IMR-90 (cell line): ENCODE measurements at places on chromosomes 7 and 10. TPM values are rescaled to one million over a fixed set of nuclear protein-coding genes. Genes with fewer than 3 reads are reported as not detected.

DNA sequence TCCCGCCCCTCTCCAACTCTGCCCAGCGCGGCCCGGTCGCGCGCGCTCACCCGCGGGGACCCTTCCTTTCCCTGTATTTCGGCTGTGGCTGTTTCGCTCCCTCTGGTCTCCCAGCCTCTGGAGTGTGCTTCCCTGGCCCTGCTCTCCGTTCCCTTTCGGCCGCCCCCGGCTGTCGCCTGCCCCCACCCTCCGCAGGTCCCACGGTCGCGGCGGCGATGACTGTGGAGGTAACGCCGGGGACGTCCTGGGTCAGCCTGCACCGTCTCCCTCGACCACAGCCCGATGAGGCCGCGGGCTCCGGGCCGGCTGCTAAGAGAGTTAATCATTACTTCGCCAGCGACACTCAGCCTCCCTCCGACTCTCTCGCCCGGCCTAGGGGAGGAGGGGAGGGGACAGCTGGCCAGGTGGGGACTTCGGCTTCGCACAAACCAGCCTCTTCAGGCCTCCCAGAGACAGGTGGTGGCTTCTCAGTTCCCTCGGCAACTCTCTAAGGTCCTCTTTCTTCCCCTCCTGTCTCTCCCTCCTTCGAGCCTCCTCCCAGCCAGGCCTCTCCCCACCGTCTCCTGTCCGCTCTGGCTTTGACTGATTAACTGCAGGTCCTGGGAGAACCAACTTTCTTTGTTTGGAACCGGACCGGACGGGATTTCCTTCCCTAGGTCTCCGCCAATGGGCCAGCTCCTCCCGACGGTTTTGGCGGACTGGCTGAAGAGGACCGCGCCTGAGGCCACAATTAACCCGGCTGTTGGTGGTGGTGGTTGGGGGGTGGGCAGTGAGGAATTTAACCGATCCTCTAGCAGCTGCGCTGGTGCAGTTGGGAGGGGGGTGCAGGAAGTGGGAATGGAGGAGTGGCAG, 5.6 kb upstream of the PAX2 start:
- DNase-seq = no peak
- H3K4me1 ChIP-seq = no peaks in the 10 kb centered on the region
- no peak overlapping the region for H3K27ac ChIP-seq
- H3K36me3 ChIP-seq = no peaks in the 10 kb centered on the region

The GLI3 gene
- 1.3 and 1.7 TPM in 2 replicates for total RNA-seq

DNA sequence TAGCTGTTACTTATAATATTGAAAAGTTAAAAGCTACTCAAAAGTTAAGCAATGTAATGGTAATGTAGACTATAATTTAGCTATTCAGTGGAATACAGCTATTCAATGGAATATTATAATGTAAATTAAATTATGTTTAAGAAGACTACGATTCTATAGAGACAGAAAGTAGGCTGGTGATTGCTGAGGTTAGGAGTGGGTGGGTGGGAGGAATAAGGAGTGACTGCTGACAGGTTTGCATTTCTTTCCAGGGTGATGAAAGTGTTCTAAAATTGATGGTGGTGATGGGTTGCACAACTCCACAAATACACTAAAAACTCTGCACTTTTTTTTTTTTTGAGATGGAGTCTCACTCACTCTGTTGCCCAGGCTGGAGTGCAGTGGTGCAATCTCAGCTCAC, 21.4 kb downstream of the DENND2A start:
- H3K27me3 ChIP-seq = no peaks in the 10 kb centered on the region
- peaks cover 7% of the 10 kb centered on the region for H3K4me1 ChIP-seq
- no peak overlapping the region for H3K27ac ChIP-seq
- no peak overlapping the region for H3K4me3 ChIP-seq
- H3K36me3 ChIP-seq = peaks cover 8% of the 10 kb centered on the region
- DNase-seq = no peak

DNA sequence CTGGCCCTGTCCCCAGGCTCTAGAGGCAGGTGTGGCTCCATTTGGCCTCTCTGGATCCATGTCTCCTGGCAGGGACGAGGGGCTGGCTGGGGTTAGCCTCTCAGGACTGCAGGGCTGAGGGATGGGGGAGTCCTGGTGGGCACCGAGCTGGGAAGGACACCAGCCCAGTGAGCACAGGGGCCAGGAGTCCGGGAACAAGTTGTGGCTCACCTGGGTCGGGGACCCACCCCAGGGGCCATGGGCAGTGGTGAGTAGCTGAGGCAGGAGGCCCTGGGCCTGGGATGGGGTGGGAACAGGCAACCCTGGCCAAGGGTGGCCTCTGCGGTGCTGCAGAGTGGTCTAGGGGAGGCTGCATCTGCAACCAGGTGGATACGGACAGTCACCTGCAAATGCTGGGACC, 24.1 kb downstream of the ANTXRL start:
- no peak overlapping the region for H3K4me3 ChIP-seq
- peaks cover 6% of the 10 kb centered on the region; the same call in 1 of the 2 replicates for H3K27me3 ChIP-seq
- no peak for DNase-seq
- H3K36me3 ChIP-seq = no peaks in the 10 kb centered on the region
- peaks cover 17% of the 10 kb centered on the region for H3K4me1 ChIP-seq
- H3K27ac ChIP-seq = no peak overlapping the region

DNA sequence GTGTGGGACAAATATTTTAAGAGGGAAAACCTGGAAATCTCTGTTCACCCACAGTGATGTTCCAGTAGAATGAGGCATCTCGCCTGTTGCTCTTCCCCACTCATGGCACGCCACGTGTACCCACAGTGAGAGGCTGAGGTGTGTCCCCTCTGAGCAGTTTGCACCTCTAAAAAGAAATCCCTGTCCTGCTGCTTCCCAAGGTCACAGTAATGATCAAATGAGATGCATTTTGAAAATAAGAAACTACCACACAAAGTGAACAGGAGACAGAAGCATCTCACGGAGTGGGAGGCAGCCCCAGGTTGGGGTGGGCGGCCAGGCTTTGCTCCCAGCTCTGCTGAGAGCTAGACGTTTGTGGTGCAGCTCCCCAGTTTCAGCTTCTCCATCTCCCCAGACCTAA, 12.4 kb upstream of the ZNF777 start:
- no peak overlapping the region for H3K4me3 ChIP-seq
- H3K4me1 ChIP-seq = no peaks in the 10 kb centered on the region
- no peak overlapping the region for H3K27ac ChIP-seq
- H3K36me3 ChIP-seq = peaks cover 57% of the 10 kb centered on the region
- DNase-seq = no peak

DNA sequence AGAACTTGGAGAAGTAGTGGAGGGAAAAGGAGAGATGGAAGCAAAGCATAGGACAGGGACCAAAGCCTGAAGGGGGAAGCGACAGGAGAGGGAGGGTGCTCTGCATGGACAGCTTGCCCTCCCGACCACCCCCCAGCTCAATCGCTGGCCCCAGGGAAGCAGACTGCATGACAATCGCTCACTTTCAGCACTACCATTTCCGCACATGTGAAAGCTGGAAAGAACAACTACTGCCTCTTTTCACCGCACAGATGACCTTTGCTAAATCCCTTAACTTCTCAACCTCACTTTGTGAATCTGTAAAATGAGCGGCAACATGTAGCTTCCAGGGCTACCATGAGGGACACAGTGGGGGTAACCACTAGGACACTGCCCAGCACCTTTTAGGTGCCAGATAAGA, 17.1 kb downstream of the VOPP1 start:
- no peaks in the 10 kb centered on the region for H3K27me3 ChIP-seq
- no peak overlapping the region for H3K27ac ChIP-seq
- peaks cover 20% of the 10 kb centered on the region for H3K4me1 ChIP-seq
- peaks cover 4% of the 10 kb centered on the region for H3K36me3 ChIP-seq
- DNase-seq = no peak
- H3K4me3 ChIP-seq = no peak overlapping the region

DNA sequence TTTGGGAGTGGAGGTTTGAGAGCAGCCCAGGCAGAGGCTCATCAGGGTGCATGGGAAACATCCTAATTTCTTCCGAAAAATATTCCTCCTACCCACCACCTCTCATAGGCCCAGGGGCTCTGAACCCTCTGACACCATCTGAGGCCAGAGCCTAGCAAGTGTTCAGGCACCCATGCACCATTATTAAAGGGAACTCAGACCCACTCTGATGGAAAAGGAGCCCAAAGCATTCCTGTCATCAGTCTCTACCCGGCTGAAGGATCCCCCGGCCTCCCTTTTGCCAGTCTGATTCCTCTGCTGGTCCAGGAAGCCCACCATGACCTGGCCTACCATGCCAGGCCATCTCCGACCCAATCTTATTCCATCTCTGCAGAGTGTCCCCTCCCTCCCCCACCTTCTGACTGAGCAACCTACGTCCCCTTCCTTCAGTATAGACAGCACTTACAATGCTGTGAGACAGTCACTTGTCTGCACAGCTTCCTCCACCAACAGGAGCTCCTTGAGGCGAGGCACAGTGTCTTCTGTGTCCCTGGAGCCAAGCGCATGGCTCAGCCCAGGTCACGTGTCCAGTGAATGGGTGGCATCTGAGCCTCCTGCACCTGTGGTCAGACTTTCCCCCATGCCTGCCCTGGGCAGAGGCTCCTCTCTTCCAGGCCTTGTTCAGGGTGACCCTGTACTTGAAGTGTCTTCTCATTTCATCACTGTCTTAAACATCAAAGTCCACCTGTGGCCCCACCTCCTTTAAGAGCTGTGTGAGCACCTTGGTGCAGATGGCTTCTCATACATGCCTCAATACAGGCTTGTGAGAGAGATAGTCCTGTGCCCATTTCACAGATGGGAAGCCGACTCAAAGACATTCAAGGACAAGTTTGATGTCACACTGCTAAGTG, 889 bp upstream of the GPR15LG start:
- DNase-seq = no peak
- no peak overlapping the region for H3K27ac ChIP-seq
- no peaks in the 10 kb centered on the region for H3K4me1 ChIP-seq
- no peaks in the 10 kb centered on the region for H3K36me3 ChIP-seq
- no peak overlapping the region for H3K4me3 ChIP-seq
- no peaks in the 10 kb centered on the region for H3K27me3 ChIP-seq

- no peaks in the 10 kb centered on the region for H3K4me1 ChIP-seq
- DNase-seq = no peak
- no peak overlapping the region for H3K27ac ChIP-seq
- no peaks in the 10 kb centered on the region for H3K27me3 ChIP-seq
- H3K36me3 ChIP-seq = no peaks in the 10 kb centered on the region
Observed at GRCh38 chr10:24231200-24231599, 22.3 kb downstream of the KIAA1217 start.

GRCh38 chr7:123327661-123328060, 127.9 kb upstream of the SLC13A1 start:
- DNase-seq = no peak
- H3K27ac ChIP-seq = no peak overlapping the region
- H3K36me3 ChIP-seq = no peaks in the 10 kb centered on the region
- no peaks in the 10 kb centered on the region for H3K27me3 ChIP-seq

DNA sequence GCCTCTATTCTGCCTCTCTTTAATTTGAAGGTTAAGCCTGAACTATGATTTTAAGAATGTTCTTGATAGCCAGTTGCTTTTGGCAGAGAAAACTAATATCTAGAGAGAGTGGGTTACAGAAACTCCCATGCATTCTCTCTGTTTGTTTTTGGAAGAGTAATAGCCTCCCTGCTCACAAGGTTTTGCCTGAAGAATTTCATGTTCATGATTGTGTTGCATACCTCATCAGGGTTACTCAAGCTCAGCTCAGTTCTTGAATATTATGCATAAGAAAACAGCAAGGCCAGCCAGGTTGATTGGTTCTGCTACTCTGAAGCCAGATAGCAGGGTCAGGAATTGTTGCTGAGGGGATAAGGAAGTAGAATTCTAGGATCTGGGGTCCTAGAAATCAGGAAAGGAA, 137.4 kb downstream of the MDFIC start:
- no peaks in the 10 kb centered on the region for H3K36me3 ChIP-seq
- H3K4me3 ChIP-seq = no peak overlapping the region
- no peak overlapping the region for H3K27ac ChIP-seq
- H3K27me3 ChIP-seq = no peaks in the 10 kb centered on the region
- no peaks in the 10 kb centered on the region for H3K4me1 ChIP-seq
- DNase-seq = peak; percentile 58

The PSMA2 gene
- 138 and 217 TPM in 2 replicates for total RNA-seq

- no peak overlapping the region for H3K27ac ChIP-seq
- no peaks in the 10 kb centered on the region for H3K4me1 ChIP-seq
- H3K4me3 ChIP-seq = no peak overlapping the region
- H3K36me3 ChIP-seq = no peaks in the 10 kb centered on the region
- H3K27me3 ChIP-seq = no peaks in the 10 kb centered on the region
- no peak for DNase-seq
Observed at GRCh38 chr7:96837593-96837992, 127.9 kb upstream of the SEM1 start.

The PALD1 gene
- under 0.01 and 0.18 TPM in 2 replicates for total RNA-seq

The DPYSL4 gene
- total RNA-seq = 7.2 and 8.1 TPM in 2 replicates

The SAMD9L gene
- total RNA-seq = 4.1 and 6.4 TPM in 2 replicates

- no peak for DNase-seq
- no peak overlapping the region for H3K4me3 ChIP-seq
- no peaks in the 10 kb centered on the region for H3K36me3 ChIP-seq
- no peak overlapping the region for H3K27ac ChIP-seq
Observed at GRCh38 chr10:81109200-81109752, 571.6 kb downstream of the SH2D4B start.

DNA sequence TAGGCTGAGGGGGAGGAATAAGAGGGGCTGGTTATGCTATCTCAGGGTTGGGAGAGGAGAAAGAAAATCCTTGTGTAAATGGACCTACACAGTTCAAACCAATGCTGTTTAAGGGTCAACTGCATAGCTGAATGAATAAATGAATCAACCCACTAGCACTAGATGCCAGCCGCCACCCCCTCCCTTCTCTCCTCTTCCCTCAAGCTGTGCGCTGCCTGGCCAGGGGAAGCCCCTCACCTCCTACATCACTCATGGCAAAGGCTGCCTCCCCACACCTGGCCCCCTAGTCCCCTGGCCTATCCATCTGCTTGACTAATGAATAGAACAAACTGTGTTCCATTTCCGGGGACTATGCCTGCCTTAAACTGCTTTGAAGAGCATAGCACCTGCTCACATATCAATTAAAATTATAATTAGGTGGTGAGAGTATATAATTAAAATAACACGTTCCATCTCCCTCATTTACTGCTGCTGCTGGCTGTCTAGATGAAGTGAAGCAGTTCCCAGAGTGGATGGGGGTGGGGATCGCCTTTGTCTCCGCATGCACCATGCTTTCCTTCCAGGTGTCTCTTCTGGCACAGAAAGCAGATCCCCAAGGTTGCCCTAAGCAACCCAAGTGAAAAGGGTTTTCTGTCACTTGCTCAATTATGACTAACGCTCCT, 32.6 kb downstream of the GRID1 start:
- no peaks in the 10 kb centered on the region for H3K36me3 ChIP-seq
- no peaks in the 10 kb centered on the region for H3K4me1 ChIP-seq
- no peak overlapping the region for H3K4me3 ChIP-seq
- H3K27me3 ChIP-seq = peaks cover 2% of the 10 kb centered on the region; the same call in 1 of the 2 replicates

DNA sequence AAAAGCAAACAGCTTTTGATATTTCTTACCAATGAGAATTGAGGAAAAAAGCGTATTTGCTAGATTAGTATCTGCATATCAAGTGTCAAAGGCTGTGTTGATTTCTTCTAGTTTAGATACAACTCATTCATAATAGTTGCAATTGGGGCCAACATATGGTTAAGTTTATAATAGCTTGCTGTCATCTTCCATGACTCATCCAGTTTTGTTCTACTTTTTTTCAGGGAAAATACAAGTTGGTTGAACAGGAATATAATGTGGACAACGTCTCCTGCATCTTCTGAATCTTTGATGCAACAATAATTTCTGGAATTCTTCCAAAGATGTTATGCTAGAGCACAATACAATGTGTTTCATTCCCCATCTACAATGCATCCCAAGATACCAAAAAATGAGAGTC, 182.0 kb downstream of the THSD7A start:
- no peaks in the 10 kb centered on the region for H3K27me3 ChIP-seq
- no peak overlapping the region for H3K4me3 ChIP-seq
- H3K27ac ChIP-seq = no peak overlapping the region
- no peak for DNase-seq
- no peaks in the 10 kb centered on the region for H3K4me1 ChIP-seq
- H3K36me3 ChIP-seq = no peaks in the 10 kb centered on the region

- no peak overlapping the region for H3K27ac ChIP-seq
- no peak overlapping the region for H3K4me3 ChIP-seq
- DNase-seq = no peak
- H3K36me3 ChIP-seq = no peaks in the 10 kb centered on the region
- H3K4me1 ChIP-seq = peaks cover 2% of the 10 kb centered on the region
Observed at GRCh38 chr7:44186736-44187135, 2.5 kb downstream of the GCK start.

The SVOPL gene
- not detected in 2 replicates for total RNA-seq
